ENCODE measurements at places on chromosomes 1 and 21.

DNA sequence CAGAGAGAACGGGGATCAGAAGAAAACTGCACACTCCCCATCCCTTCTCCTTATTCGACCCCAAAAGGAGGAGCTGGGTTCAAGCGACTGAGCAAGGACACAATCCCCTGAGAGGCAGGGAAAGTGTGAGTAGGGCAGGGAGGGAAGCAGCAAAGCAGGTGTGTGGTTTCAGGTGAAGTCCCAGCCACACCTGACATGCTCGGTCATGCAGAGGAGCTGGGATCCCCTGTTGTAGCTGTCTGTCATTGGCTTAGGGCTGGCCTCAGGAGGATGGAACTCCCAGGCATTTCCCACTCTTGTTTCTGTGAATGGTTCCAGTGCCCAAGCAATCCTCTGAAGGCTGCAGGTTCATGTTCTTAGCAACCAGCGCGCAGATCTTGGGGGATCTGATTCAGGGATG is 150.7 kb downstream of the DSCAM start:
- no peak for DNase-seq

GRCh38 chr1:9687120-9687873 is 35.8 kb downstream of the PIK3CD start:
- DNase-seq, result peak; percentile 75

GRCh38 chr1:147534386-147534785 is 6.9 kb upstream of the BCL9 start:
- DNase-seq, result no peak

DNA sequence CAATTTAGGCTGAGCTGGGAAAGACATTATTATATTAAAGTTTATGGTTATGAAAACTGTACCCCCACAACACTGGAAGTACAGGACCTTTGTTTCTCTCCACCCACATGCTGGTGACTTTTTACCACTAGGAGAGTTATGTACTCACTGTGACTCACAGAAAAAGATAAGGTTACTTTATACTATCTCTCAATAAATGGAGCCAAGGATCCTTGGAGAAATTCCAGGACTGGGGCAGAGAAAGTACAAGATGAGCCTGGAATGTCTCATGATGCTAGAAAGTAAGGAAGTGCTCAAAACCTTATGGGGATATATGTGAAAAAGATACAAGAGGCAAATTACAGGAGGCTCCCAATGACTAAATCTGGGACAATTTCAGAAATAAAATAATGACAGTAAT is 63.9 kb upstream of the C1orf105 start:
- DNase-seq, result no peak

DNA sequence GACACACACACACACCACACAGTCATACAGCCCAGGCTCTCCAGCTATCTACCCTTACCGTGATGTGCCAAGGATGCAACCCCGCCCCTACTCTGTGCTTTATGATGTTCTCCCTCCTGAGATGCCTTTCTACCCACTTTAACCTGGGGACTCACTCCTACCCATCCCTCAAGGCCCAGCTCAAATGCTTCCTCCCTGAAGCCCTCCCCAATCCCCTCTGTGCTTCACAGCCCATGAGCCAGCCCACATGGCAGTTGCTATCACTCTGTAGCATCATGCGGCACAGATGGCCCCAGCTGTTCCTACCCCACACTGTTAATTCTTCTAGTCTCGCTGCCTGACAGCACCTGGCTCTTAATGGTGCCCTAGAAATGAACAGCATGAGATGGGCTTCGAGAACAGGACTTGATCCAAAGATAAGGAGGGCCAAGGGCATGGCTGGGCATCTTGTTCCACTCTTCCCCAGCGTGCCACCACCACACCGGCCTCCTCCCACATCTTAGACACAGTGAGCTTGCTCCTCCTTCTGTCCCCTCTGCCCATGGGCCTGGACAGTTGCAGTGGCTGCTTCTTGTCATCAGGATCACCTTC is 109.8 kb downstream of the GLIS1 start:
- no peak for DNase-seq

DNA sequence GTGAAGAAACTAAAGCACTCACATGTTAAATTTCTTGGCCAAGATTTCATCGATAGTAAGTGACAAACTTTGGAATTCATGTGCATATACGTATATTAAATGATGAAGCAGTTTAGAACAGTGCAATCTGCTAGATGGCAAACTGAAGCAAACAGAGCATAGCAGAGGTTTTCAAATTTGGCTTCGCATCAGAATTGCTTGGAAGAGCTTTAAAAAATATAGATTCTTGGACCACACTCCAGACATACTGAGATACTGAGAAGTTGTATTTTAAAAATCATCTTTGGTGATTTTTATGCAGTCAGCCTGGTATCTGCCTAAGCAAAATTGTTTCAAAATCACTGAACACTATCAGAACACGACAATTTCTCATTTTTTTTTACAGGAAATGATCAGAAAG is 709.2 kb downstream of the PLA2G4A start:
- DNase-seq, result no peak

DNA sequence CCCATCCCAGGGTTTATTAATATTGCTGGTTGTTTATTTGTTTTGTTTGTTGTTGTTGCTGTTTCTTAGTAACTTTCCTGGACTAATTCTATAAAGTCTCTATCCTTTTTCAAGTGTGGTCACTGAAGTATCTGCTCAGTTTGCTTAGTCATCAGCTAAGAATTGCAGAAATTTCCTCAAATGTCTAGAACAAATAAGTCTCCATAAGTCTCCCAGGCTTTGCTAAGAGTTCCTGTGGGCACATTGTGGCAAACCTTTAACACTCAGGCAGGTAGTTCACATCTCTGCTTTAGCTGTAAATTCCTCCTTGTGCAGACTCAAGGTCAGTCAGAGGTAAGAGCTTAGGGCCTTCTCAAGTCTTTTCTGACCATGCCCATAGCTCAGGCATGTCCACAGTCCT is 38.9 kb upstream of the C1orf185 start:
- no peak for DNase-seq

DNA sequence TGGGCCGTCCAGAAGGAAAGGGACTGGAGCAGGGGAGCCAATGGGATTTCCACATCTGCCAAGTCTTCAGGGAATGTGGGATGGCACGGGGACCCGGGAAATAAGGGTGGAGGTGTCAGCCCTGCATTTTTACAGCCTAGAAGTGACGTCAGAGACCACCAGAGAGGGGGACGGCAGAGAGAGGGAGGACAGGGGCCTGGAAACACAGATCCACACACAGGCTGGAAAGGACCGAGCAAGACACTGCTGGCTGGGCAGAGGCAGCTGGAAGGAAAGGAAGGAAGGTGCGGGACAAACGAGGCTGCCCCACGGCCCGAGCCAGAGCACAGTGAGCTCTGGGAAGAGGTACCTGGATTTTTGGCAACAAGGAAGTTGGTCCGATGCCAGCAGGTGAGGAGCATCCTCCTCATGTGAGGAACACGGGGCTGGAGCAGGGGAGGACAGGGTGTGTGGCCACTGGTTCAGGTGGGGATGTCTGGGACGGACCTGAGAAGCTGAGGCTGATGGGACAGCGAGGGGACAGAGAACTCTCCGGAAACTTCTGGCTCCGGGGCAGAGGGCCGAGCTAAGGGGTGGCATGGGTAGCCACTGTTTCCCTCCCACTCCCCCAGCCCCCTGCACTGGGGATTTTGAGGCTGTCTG is 138.3 kb downstream of the PGBD5 start:
- DNase-seq, result no peak

DNA sequence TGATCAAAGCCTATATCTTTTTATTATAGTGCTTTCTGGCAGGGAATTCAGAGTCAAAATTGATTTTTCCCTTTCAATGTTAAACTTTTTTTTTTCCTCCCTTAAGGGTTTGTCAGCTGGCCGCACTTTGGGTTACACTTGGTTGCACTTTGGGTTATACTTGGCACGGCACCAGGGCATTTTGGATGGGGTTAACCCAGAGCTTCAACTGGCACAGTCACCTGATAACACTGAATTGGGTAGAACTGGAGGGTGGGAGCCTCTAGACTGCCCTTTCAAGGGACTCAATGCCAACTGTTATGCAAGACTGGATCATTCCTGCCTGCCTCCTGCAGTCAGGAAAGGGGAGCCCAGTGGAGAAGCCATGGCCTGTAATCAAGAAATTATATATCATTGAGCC is 211.5 kb downstream of the KCNJ6 start:
- no peak for DNase-seq

- DNase-seq, result no peak
Measured at GRCh38 chr1:25747046-25747719, 52.8 kb upstream of the SELENON start.

DNA sequence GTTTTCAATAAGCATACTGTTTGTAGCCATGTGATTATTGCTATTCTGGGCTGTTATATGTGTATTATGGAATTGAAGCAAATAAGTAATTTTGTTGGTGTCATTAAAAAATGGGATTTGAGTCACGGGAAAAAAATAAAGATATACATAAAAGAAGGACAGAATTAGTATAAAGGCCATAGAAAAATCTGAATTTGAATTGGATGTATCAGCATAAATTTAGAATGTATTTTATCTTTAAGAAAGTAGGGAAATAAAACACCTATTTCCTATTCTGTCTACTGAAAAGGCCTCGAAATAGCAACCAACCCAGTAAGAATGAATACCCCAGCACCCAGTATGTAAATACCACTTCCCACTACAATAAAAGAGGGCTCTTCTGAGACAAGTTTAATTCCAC is 185.9 kb downstream of the SLC45A1 start:
- no peak for DNase-seq
